COR-L47 (cell line): ENCODE measurements at places on chromosomes 4 and X.

DNA sequence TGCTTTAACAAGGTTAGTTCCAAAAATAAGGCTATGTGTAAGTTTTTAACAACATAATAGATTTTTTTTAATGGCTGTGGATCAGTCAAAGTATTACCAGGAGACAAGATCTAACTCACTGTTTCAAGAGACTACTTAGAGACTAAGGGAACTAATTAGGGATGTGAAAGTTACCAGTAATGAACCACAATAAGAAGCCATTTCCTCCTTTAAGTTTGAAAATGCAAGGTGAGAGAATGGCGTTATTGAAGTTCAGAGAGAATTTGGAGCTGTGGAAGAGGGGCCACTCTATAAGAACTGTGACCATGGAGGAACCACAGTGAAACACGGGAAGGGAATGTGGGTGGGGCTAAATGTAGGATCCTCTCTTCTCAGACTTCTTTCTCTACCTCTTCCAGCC is 624.2 kb downstream of the GLUD2 start:
- DNase-seq: no peak

GRCh38 chrX:21966866-21967265 is 26.4 kb downstream of the SMS start:
- DNase-seq: no peak

DNA sequence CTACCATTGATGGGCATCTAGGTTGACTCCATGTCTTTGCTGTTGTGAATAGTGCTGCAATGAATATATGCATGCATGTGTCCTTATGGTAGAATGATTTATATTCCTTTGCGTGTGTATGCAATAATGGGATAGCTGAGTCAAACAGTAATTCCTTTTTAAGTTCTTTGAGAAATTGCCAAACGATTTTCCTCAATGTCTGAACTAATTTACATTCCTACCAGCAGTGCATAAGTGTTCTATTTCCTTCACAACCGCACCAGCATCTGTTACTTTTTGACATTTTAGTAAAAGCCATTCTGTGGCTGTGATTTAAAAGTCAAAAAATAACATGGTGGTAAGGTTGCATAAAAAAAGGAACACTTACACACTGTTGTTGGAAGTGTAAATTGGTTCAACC is 103.1 kb upstream of the FAM47B start:
- DNase-seq: no peak

GRCh38 chr4:145762719-145763118 is 82.8 kb downstream of the C4orf51 start:
- DNase-seq: no peak

DNA sequence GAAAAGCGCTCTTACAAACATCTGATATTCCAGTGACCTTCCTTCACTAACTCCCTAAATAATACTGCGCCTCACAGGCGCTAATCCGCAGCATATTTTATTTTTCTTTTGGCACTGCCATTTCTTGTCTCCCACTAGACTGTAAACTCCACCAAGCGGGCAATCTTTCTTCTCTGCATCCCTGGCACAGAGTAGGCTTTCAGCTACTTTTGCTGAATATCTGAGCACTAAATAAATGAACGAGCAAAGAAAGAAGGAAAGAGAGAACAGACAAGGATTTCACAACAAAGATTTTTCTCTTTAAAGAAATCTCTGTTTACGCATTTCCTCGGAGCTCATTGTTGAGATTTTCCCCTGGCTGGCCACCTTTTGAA is 12.7 kb downstream of the NKX3-2 start:
- no peak for DNase-seq

- no peak for DNase-seq
Observed at GRCh38 chr4:81652069-81652478, 180.4 kb upstream of the RASGEF1B start.

- no peak for DNase-seq
Observed at GRCh38 chr4:25955705-25956104, 41.7 kb downstream of the SMIM20 start.

DNA sequence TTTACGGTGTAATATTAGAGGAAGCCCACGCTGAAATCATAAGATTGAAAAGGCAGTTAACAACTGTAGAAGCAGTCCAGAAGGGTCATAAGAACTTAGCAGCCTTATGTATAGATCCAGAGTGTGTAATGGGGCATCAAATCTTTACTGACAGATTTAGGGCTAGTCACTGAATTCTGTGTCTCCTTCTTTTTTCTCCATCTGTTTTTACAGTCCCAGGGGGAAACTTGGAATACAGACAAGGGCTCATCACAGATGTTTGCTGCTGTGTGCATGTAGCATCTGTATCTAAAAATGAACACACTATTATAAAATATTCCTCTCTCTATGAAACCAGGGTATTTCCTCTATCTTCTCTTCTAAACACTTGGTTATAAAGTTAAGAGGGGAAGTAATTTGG is 43.9 kb downstream of the CYSLTR1 start:
- DNase-seq: no peak

- no peak for DNase-seq
Observed at GRCh38 chr4:72744103-72744725, 175.2 kb upstream of the ADAMTS3 start.

GRCh38 chr4:119034276-119035008 is 101.2 kb upstream of the MYOZ2 start:
- DNase-seq: no peak

- DNase-seq: no peak
Observed at GRCh38 chr4:6884341-6884870, 25.2 kb upstream of the TBC1D14 start.

GRCh38 chr4:6258026-6258360 is 11.7 kb upstream of the WFS1 start:
- DNase-seq: no peak

GRCh38 chr4:71162386-71162785 is 168.9 kb downstream of the DCK start:
- no peak for DNase-seq

DNA sequence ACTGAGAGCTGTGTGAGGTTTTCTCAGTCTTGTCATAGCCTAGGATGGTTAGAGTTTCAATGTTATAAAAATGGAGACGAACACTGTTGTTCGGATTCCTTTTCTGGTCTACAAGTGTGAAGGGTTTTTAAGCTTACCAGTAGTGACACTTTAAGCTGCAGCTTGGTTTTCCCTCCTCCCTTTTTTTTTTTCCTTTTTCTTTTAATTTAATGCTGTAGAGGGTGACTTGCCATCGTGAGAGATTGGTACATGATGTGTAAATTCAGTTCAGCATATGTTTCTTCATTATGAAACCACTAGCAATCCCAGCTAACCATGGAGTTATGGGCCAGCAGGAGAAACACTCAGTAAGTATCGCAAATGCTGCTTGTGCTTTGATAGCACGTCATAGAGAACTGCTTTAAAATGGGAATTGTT is 165.0 kb downstream of the RAPGEF2 start:
- no peak for DNase-seq

DNA sequence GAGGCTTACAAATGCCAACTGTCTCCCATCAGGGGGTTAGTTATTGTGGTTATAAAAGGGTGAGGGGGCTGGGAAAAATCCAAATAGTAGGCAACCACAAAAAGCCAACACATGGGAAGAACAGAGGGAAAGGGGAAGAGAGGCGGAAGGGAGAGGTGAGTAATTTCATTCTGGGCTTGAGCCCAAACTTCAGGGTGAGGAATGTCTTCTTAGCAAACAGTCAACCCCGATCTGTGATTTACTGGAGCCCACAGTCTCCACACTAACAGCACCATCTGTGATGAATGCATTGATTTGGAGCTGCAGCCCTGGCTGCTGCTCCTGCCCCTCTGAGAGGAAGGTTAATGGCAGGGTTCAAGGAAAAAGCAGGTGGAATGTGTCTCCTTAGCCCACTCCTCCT is 162.2 kb upstream of the GPR101 start:
- no peak for DNase-seq
